ENCODE measurements at places on chromosomes 6 and 20. TPM values are rescaled to one million over a fixed set of nuclear protein-coding genes. Genes with fewer than 3 reads are reported as not detected.

GRCh38 chr20:44615876-44616603, 33.7 kb downstream of the PKIG start:
- DNase-seq: no peak

Gene CGA
- total RNA-seq: not detected

DNA sequence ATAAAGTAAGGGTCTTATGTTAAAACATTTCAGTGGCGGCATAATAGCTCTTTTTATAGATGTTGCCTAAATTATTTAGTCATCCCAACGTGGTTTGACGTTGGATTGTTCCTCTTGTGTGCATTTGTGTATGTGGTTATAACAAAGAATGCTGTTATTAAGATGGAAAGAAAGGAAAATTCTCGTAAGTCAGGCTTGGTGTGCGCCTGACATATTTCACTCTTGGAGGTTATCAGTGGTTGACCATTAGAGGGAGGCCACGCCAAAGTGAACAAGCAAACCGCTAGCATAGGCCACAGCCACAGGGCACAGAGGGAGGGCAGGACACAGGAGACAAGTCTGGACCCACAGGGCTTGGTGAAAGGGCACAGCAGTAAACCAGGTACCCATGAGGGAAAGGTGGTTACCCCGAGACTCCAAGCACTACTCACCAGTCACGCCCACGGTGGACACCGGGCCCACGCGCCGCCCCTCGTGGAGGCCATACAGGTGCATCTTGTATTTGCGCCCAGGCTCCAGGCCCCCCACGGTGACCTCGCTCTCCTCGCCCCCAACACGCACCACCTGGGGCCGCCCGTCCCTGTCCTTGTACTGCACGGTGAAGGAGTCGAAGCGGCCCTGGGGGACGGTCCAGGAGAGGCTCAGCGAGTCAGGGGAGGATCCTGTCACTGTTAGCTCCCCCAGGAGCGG, 22.9 kb downstream of the CYP21A2 start:
- DNase-seq: no peak

DNA sequence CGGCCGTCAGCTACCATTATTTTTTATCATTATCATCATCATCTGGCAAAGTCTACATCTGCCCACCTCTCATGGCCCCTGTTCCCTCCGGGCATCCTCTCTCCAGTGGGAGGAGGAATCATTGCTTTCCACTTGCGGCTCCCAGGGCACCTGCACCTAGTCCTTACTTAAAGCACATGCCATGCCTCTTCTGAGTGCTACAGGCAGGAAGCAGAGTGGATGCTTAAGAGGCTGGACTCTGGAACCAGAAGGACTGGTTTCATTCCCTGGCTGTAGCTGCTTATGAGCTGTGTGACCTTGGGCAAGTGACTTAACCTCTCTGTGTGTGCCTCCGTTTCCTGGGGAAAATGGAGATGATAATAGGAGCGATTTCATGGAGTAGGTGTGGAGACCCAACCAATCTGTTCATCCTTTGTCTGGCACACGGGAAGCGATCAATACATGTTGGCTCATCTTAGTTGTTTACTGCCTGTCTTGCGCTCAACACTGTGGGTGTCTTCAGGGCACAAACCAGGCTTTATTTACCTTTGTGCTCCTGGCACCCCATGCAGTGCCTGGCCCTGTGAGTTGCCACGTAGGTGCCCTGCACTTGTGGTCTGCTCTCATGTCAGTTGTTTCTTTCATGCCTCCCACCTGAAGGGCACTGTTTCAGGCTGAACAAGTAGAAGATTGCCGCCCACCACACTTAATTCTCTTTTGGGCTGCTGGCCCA, 317.0 kb upstream of the SULF2 start:
- no peak for DNase-seq

- DNase-seq: no peak
Observed at GRCh38 chr6:129135451-129135850, 252.5 kb downstream of the LAMA2 start.

- DNase-seq: no peak
Observed at GRCh38 chr20:6277661-6278240, 154.9 kb upstream of the FERMT1 start.

Gene LGSN
- 1.8 TPM for total RNA-seq

DNA sequence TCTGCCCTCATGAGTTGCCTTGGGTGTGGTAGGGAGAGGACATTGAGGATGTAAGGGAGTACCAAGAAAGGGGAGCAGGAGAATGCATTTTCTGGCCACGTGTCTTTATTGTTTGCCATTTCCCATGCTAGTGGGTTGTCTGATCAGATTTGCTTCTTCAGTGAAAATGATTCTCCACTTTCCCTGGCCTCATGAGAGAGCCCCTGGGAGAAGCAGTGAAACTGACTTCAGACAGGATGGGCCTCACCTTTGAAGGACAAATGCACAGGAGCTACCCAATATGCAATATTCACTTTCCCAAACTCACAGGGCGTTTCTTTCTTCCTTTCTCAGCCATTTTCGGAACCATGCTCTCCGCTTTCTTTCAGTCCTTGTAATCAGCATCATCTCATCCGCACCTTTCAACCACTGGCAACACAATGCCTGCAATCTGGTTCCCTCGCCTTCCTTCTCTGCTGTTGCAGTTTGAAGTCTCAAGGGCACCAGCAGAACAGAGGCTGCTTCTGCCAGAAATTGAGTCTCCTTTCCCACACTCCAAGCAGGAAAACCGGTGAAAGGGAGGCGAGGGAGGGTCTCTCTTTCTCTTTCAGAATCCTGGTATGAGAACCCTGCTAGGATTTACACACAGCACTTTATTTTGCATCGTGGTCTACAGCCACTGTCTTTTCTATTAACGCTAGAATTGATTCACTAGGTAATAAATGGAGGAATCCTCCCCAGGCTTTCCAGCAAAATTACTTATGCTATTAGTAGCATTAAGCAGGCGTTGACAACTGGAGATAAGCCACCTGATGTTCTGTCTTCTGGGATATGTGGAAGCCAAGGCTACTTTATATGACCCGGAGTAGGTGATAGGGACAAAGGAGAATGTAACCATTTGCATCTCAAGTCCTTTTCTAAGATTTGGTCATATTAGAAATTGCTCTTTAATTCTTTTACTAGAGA, 62.0 kb upstream of the FAM184A start:
- DNase-seq: no peak

DNA sequence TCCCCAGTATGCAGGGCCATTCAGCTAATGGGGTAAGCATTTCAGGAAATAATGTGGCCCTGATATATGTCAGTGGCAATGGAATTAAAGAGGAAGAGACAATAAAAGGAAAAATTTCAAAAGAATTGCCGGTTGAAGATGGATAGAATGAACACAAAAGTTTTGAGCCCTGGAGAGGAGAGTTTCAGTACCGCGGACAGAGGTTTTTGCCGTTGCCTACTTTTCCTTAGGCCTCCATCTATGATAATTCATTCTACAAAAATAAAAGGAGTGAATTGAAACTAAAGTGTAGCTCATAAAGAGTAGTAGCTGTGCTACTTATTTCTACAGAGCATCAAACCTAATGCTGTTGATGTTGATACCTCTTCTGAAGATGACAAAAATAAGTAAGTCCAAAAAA, 140.7 kb downstream of the RNASET2 start:
- no peak for DNase-seq

Gene SLC16A10
- total RNA-seq: 12.0 TPM

Gene GRM1
- total RNA-seq: 5.6 TPM

- DNase-seq: no peak
Observed at GRCh38 chr6:101392586-101393230, 800 bp upstream of the GRIK2 start.

DNA sequence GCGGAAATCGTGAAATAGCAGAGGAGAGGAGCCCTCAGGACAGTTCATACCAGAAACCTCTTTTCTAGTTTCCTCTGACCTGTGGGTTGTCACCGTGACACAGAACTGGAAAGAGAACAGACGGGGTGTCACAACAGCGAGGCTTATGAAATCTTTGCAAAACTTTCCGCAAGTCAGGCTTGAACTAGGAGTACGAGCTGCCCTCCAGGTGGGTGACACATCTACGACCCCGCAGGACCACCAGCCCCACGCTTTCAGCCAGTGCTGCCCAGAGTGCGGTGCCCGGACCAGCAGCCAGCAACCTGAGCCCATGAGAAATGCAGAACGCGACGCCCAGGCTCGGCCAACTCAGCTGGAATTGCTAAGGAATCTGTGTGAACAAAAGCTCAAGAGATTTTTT, 30.8 kb downstream of the WRNIP1 start:
- DNase-seq: no peak

DNA sequence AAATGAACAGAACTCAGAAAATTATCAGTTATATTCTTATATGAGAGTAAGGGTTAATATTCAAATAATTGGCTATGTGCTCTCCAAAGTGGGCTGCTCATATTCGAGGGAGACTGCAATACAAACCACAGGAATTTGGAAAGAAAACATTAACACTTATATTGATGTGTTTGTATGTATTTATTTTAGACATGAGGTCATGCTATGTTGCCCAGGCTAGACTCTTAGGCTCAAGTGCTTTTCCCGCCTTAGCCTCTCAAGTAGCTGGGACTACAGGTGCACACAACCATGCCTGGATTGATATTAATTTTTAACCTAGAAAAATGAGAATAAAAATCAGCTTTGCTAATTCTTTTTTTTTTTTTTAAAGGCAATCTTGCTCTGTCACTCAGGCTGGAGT, 35.0 kb downstream of the BTBD9 start:
- DNase-seq: no peak

Gene CCN5
- 152 TPM for total RNA-seq

GRCh38 chr6:85911067-85911466, 268.4 kb upstream of the SYNCRIP start:
- peak; percentile 14 for DNase-seq

GRCh38 chr6:142174703-142175102, 27.6 kb downstream of the VTA1 start:
- no peak for DNase-seq

DNA sequence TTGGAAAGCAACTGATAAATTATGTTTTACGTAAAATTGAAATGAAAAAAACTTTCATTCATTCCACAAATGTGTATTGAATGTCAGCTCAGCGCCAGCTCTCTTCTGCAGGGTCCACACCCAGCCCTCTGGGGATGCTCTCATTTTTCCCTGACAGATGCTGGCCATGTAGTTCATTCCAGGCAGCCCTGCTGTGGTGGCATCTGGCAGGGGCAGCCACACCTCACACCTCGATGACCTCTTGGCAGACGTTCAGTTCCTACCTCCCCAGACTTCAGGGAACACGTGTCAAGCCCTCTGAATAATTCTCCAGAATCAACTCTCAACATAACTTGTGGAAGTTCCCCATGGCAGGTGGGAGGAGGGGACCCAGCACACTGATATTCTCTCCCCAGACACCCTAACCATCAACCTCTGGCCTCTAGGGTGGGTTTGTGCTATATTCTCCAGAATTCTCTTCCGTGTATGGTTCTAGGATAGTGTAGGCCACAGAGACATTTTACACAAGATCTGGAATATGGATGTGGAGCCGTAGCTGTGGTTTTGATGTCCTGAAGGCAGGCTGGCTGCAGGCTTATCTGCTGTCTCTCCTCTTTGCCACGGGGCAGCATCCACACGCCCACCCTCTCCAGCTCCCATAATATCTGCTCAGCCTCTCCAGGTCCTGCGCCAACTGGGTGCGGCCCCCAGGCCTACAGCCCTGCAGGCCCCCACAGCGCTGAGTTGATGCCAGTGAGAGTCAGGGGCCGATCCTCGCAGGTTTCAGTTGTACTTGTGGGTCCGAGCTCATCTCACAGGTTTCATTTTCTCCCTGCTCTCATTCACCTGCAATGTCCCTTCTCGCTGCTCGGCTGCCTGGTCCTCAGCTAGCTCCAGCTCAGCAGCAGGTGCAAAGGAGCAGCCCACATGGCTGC, 175.8 kb upstream of the ARID1B start:
- no peak for DNase-seq

Gene RPS6KA2
- total RNA-seq: 19.8 TPM

Gene PLAGL1
- total RNA-seq: 16.2 TPM

DNA sequence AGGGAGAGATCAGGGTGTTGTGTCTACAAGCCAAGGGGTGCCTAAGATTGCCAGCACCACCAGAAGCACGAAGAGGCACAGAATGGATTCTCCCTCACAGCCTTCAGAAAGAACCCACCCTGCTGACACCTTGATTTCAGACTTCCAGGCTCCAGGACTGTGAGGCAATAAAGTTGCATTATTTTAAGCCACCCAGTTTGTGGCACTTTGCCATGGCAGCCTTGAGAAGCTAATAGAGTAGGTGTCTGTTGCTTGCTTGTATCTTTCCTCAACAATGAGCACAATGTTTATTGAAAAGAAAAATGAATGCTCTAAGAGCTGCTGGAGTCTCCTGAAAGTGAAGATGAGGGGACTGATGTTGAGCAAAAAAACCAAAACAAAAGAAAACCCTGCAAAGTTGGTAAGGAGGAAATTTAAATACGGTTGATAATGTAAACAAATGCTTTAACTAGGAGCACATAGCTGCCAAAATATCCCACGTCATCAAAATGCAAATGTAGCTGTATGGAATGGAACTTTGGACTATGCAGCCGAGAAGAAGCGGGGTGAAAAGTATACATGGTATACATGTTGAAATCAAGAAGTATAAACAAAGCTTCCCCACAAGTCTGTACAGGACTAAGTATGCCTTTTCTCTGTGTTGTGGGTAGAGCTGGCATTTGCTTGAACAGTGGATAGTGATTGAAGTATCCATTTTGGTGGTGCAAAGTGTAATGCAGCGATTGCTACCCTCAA, 8.0 kb downstream of the IL20RA start:
- peak; percentile 57 for DNase-seq

DNA sequence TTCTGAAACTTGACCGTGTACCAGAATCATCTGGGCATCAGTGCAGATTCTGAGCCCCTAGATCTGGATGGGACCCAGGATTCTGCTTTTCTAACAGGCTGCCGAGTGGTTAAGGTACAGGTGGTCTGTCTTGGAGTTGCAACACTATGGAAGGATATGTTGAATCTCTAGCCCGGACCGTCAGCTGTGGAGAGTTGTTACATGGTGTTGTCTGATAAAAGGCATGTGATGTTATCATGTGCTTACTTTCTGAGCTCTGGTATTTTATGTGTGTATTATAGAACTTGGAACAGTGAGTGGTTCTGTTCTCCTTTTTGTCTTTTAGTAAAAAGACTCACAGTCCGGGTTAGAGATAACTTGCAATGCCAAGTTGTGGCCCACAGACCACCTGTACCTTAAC, 123.0 kb downstream of the JARID2 start:
- DNase-seq: no peak

Gene VARS2
- 45.5 TPM for total RNA-seq

- DNase-seq: no peak
Observed at GRCh38 chr6:143539734-143540133, 28.2 kb upstream of the FUCA2 start.

All from testis (tissue), 5 donors.